Transverse colon (tissue), 4 donors: ENCODE measurements at places on chromosomes 1 and 21.
A peak's percentile ranks its signal among the peaks of the same experiment; 100 is the strongest.

DNA sequence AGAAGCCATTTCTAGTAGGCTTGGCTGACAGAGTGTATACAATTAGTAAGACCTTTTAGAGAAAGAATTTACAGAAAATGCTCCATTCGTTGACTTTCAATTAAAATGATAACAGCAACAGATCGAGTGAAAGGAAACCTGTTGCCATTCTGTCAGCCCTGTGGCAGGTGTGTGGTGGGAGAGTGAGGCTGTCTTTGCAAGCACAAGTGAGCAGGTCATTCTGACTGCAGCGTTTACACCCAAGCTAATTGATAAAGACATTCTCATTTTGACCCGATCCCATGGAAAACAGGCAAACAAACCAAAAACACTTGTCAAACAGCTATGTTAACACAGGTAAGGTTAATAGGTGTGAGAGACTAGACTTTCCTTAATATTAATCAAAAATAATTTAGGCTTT is 257.3 kb downstream of the PTBP2 start:
- DNase-seq: no peak

DNA sequence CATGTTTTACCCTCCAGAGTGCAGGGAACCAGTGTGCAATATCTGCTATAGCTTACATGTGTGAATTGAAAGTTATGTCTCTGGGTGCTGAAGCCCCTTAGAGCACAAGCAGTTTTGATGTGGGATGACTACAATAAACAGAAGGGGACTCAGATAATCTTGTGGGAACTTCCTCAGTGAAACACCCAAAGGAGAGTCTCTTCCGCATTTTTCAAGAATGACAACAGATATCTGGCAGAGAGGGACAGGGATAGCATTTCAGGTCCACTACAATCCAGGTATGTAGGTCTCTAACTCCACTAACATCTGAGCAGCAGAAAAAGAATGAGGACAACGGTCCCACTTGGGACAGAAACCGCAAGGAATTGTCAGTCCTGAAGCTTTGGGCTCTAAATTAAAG is 67.6 kb upstream of the PDE4B start:
- DNase-seq: no peak

- peak; percentile 71 for DNase-seq
Observed at GRCh38 chr21:35026617-35027562, 22.2 kb downstream of the RUNX1 start.

DNA sequence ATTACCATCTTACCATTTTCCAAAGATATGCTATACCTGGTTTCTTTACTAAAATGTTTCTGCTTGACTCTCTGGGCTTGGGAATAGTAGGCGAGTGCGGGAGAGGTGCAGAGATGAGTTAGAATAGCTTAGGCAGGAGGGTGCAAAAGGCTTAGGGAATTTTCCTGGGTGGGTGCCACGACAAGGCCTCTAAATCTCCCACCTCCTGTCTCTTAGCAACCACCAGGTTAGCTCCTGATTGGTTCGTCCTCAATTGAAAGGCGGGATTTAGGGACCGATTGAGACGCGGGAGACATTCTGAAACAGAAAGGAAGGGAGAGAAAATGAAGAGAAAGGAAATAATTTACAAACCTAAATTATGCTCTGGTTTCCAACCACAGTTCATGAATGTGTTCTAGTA is 3.1 kb downstream of the ACKR1 start:
- no peak for DNase-seq

GRCh38 chr1:237478842-237479241 is 411.9 kb downstream of the ZP4 start:
- DNase-seq: no peak

DNA sequence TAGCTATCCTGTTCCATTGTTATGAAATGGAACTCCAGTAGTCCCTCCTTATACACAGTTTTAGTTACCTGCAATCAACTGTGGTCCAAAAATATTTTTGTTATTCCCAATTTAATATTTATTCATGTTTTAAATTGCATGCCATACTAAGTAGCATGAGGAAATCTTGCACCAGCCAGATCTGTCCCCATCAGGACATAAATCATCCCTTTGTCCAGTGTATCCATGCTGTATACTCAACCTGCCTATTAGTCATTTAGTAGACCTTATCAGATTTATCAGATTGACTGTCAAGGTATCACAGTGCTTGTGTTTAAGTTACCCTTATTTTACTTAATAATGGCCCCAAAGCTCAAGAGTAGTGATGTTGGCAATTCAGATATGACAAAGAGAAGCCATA is 207.9 kb upstream of the DMRTA2 start:
- no peak for DNase-seq

GRCh38 chr1:1400576-1401456 is 1.7 kb upstream of the CCNL2 start:
- DNase-seq: no peak

DNA sequence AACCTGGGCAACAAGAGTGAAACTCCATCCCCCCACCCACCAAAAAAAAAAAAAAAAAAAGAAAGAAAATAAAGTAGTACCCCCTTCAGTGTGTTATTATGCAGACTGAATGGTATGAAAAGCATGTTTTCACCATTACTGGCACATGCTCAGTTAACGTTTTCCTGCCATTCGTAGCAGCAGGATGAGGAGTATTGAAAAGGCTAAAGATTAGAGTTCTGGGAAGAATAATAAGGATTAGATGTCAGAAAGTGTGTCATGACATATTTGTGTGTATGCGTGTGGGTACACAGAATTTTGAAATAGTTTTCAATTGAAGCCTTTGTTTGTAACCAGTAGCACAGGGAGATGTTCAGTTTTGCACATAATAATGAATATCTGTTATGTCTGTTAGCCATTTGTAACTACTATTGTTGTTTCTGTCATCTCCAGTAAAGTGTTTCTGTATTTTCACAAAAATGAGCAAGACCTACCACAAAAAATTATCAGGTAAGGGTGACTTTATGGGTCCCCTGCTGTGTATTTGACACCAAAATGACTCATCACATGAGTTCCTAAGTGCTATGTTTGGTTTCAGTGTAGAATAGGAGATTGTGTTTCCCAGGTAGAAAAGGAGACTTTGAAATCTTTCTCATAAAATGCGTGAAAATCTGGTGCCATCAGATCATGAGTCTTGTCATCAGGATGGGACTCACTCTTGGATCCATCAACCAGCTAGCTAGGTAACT is 358.9 kb downstream of the DISC1 start:
- DNase-seq: no peak

DNA sequence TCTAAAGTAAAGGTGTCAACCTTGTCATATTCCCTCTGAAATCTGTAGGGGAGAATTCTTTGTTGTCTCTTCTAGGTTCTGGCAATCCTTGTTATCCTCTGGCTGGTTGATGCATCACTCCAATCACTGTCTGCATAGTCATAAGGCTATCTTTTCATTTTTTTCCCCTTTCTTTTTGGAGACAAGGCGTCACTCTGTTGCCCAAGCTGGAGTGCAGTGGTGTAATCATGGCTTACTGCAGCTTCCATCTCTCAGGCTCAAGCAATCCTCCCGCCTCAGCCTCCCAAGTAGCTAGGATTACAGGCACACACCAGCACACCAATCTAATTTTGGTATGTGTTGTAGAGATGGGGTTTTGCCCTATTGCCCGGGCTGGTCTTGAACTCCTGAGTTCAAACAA is 12.9 kb downstream of the DPYD start:
- DNase-seq: no peak

DNA sequence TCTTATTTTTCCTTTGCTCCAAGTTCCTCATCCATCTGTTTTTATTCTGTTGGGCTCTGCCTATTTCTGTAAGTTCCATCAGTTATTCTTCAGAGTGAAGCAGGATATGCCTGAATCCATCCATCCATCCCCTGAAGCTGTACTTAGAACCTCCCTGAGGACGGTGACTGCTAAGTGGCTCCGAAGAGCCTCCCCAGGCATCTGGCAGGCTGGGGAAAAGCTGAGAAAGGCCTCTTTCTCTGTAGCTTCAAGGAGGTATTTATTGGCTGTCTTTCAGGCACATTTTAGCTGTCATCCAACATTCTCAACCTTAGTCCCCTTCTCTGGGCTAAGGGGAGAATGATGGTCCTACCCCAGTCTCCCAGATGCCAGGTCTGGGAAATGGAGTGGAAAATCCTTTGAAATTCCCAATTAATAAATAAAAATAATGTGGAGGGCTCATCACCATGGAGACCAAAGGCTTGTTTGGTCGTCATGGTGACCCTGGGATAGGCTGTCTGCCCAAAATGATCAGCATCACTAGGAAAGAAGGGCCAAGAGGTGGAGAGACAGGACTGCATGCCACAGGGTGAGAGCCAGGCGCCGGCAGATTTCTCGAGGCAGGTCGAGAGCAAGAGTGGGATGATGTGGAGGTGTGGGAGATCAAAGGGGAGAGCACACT is 82.0 kb downstream of the UBIAD1 start:
- no peak for DNase-seq

GRCh38 chr1:214503553-214503952 is 47.8 kb downstream of the PTPN14 start:
- DNase-seq: no peak

DNA sequence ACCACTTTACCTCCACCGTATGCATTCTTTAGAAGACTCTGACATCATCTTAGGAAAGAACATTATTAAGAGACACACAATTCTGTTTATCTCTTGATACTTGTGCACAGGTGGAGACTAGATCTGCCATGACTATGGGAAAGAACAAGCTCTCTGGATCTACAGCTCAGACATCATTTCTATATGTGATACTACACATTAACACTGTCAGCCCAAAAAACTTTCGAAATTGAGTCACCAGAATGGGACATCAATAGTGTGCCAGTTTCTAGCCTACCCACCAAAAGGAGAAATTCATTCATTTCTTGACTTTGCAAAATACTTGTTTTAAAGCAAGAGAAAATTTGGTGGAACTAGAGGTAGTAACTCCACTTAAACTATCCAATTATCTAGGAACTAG is 6.0 kb upstream of the EVI5 start:
- no peak for DNase-seq

GRCh38 chr21:41761211-41761933 is 5.5 kb downstream of the RIPK4 start:
- no peak for DNase-seq

DNA sequence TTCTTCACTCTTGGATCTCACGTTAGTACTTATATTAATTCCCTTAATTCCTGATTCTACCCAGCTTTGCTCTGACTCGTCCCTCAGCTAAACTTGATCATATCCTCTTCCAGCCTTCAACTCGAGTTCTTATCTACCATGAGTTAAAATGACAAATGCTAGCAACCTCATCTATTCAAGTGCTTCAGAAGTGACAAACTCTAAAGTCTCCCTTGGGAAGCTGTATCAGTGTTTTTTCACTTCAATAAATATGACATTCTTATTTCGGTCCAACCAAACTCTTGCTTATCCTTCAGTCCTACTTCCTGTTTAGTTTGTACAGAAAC is 75.3 kb downstream of the FOXJ3 start:
- no peak for DNase-seq

GRCh38 chr21:42499444-42500112 is 3.6 kb upstream of the RSPH1 start:
- no peak for DNase-seq

GRCh38 chr1:99598738-99599411 is 47.0 kb upstream of the PALMD start:
- DNase-seq: no peak

- no peak for DNase-seq
Observed at GRCh38 chr1:196324345-196324744, 283.9 kb downstream of the KCNT2 start.

DNA sequence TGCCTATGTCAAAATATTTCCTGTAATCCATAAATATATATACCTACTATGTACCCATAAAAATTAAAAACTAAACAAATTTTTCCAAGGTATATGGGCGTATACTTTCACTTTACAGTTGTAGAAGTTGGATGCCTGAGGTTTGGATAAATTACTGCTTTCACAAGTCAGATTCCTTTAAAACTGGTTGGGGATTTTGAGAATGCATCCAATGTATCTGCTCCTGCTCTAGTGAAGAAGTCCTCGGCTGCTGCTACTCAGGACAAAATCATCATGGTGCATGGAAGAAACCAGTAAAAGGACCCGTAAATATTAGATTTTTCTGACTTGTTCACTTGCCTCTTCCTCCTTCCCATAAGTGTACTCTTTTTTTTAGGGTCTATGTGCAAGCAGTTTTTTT is 841.1 kb downstream of the USP25 start:
- no peak for DNase-seq

DNA sequence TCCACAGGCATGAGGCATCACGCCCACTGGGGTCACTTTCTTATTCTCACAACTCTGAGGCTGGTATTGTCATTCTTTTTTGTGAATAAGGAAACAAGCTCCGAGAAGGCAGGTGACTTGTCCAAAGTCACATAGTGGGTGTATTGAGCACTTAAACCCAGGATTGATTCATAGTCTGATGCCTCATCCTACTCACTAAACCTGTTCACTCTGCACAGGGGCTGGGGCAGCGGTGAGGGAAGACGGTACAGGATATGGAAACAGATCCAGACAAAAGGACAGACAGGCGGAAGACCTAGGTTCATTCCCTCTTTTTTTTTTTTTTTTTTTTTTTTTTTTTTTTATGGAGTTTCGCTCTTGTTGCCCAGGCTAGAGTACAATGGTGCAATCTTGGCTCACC is 56.6 kb downstream of the NKAIN1 start:
- no peak for DNase-seq

DNA sequence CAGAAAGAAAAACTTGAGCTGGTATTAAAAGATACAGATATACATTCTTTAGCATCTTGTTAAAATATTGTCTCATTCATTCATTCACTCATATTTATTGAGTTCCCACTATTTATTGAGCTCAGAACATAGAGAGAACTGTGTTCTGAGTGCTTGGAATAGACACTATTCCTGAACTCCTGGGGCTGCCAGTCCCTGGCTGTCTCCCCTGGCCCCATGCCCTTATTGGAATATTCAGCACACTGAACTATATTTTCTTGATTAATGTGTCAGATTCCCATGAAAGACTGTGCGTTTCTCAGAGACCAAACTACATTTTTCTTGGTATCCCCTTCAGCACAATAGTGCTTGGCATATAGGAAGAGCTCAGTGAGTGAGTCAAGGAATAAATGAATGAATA is 44.0 kb upstream of the DAB1 start:
- no peak for DNase-seq

DNA sequence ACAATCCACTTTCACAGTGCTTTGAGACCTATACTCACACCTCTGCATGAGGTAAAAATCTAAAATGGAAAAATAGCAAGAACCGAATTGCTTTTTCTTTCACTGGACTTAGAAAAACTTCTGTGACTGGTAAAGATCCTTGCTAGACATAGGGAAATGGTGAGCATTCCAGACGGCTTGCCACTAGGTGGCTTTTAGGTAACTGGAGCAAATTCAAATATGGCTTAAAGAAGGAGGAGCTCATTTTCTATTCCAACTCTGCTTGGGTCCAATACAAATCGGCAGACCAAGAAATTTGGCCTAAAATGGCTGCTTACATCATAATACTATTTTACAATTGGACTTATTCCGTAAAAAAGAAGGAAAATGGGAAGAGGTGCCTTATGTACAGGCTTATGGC is 977.9 kb downstream of the ADGRL2 start:
- DNase-seq: no peak

DNA sequence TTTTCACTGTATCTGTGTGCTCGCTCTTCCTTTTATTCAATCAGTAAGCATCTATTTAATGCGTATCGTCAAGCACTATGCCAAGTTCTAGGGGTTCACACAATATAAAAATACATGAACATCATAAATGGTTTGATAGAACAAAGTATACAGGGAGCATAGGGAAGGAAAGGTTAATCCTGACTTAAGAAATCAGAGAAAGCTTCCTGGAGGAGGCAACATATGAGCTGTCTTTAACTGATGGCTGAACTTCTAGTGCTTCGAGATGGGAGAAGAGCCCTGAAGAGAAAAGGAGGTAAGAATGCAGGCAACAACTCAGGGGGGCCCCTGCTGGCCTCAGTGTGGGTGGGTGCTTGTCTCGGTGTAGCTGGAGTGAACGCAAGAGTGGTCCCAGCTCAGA is 63.6 kb upstream of the GALNT2 start:
- no peak for DNase-seq
